ENCODE measurements at places on chromosomes 5 and 9.

- no peak for DNase-seq
Observed at GRCh38 chr9:124590889-124591641, 83.9 kb upstream of the NR5A1 start.

- DNase-seq = no peak
Observed at GRCh38 chr9:33379666-33380389, 22.5 kb downstream of the AQP7 start.

DNA sequence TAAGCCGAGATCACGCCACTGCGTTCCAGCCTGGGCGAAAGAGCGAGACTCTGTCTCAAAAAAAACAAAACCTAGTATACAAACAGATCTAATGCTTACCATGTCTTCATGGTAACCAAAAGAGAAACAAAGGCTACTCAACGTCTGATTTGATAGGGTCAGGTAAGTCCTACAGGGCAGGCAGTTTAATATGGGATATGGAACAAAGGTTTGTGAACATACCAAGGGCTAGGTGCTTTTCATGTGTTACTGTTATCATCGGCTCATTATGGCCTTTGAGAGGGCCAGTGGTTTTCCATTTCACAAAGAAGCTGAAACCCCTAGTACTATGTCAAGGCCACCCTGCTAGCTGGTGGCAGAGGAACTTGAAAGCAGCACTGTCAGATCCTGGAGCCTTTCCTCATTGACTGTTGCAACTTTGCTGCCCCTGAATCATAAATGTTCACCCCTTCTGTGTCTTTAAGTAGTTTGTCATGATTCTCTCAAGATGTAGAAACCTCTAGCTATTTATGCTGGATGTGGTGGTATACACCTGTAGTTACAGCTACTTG, 5.1 kb downstream of the IQGAP2 start:
- no peak for DNase-seq

GRCh38 chr5:23419115-23419514, 88.3 kb upstream of the PRDM9 start:
- DNase-seq = no peak

- DNase-seq = no peak
Observed at GRCh38 chr9:111148052-111149017, 110.1 kb upstream of the LPAR1 start.

GRCh38 chr9:86202338-86202882, 57.0 kb downstream of the C9orf153 start:
- DNase-seq = peak; percentile 19

DNA sequence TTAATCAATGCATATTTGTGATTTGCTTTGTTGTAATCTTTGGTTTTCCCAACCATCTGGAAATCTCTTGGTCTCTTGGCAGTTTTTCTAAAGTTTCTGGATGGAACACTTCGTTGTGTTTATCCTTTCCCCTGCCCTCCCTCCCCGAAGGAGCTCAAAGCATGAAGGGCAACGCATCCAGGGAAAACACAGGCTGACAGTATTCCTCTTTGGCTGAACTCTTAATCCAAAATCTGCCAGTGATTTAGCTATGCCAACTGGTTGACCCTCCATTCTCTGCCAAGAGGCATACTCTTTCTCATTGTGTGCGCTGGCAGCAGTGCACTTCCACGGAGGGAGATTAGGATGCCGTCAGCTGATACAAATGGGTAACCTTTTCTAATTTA, 20.5 kb downstream of the ZBTB34 start:
- DNase-seq = no peak

GRCh38 chr9:7912037-7912535, 112.5 kb upstream of the DMAC1 start:
- no peak for DNase-seq

DNA sequence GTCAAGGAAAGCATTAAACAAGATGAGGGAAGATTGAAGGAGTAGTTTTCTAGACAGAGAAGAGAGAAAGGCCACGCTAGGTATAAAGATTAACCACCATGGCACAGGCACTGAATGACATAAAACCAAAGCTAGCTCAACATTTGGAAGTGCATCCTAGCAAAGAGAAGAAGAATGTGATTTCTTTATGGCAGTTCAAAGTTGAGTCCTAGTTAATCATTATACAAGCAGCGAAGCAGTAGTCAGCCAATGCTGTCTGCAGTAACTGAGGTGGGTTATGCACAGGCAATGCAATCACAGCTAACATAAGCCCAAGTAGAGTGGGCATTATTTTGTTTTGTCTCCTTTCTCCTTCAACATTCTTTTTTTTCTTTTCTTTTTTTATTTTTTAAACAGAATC, 24.0 kb upstream of the ANKRD31 start:
- no peak for DNase-seq

DNA sequence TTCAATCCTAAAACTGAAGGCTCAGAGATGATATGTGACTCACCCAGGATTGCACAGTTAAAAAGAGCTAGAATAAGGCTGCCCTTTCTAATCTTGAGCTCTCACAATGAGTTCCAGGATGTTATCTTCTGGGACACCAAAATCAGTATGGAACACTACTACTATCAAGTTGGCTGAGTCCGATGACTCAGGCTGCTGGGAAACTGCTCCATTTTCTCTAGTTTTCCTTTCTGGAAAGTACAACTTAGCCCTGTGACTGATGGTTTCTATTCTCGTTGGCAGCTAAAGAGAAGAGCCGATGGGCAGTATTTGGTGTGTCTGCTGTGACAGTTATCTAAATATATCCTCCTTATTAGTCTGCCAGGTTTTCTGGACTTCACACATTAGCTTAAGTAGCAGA, 37.9 kb upstream of the DPYSL3 start:
- DNase-seq = no peak

DNA sequence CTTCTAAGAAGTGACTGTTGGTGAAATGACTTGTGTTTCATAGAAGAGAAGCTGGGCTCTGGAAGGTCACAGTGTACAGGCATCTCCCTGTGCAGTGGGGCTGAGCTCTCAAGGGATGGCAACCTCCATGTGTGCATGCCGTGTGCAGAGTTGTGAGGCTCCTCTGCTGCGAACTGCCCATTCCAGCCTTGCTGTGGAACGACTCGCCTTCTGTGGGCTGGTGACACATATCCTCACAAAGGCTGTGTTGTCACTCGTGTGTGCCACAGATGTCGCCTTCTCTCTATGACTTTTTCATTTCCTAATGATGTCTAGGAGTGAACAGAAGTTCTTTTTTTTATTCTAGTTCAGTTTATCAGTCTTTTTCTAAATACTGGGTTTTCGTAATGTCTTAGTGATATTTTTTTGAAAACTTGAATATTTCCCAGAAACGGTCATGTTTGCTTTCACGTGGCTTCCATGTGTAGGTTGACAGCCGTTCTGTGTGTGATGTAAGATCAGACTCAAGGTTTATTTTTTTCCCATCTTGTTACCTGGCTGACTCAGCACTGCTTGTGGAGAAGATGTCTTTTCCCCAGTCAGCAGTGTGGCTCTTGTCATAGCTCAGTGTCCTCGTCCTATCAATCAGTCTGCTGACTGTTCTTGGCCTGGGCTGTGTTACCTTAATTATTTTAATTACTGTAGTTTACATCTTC, 57.3 kb upstream of the CACNA1B start:
- no peak for DNase-seq

- DNase-seq = no peak
Observed at GRCh38 chr5:43078956-43079355, 38.8 kb upstream of the ANXA2R start.

DNA sequence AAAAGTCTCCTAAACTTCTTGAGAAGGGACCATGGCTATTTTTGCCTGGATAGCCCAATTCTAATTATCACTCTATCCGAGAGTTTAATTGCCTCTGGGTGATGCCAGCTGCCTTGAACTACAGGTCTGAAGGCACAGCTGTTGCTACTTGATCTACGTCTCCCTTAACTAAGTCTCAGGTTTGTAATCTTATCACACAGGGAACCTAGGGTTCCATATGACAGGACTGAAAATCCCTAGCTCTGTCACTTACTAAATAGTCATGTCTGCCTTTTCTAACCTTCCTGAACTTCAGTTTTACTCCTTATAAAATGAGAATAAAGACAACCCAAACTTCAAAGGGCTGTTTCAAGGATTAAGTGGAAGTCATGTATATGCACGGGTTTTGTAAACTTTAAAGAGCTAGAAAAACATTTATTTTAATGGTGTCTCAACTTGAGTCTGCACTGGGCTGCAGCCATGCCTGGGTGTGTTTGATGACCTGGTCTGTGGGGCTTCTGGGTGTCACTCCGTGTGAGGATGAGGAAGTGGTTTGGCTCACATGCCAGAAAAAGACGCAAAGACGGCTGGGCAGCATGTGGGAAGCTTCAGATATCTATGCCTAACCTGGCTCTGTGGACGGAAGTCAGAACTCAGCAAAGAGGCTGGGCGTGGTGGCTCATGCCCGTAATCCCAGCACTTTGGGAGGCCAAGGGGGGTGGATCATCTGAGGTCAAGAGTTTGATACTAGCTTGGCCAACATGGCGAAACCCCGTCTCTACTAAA, 129.3 kb upstream of the SLC44A1 start:
- peak; percentile 31 for DNase-seq

DNA sequence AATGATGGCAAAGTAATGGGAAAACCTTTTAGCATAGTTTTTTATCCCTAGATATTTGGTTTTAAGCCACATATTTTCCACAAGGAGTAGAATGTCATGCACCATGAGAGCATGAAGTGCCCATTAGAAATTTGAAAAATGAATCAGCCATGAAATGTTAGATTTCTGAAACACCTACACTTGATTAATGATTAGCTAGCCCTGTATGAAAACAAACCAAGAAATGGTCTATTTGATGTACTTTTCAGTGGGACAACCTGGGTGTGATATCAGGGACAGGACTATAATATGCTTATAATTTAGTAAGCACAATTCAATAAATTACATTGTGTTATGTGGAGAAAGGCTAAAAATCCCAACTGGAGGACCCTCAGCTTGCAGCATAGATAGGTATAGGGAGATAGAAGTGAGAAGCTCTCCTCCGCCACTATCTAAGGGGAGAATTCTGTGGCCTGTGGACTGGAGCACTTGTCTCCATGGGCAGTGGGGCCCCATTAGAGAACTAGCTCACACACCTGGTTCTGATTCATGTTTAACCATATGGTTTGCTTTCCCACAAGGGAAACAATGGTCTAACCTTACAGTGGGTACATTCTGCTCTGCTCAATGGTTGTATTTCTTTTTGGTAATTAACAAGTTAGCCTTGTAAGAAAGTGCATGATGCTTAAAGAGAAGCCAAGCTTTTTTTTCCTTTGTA, 35.2 kb downstream of the NUP214 start:
- DNase-seq = no peak

- DNase-seq = no peak
Observed at GRCh38 chr5:147534172-147534951, 24.5 kb upstream of the DPYSL3 start.

GRCh38 chr5:43268188-43268820, 44.9 kb downstream of the HMGCS1 start:
- DNase-seq = no peak

- no peak for DNase-seq
Observed at GRCh38 chr5:102922799-102923477, 167.8 kb downstream of the PAM start.

GRCh38 chr5:76393035-76393680, 9.9 kb upstream of the IQGAP2 start:
- DNase-seq = no peak

GRCh38 chr5:153968761-153969562, 69.7 kb downstream of the FAM114A2 start:
- no peak for DNase-seq

- no peak for DNase-seq
Observed at GRCh38 chr5:35331956-35332950, 102.0 kb upstream of the PRLR start.

DNA sequence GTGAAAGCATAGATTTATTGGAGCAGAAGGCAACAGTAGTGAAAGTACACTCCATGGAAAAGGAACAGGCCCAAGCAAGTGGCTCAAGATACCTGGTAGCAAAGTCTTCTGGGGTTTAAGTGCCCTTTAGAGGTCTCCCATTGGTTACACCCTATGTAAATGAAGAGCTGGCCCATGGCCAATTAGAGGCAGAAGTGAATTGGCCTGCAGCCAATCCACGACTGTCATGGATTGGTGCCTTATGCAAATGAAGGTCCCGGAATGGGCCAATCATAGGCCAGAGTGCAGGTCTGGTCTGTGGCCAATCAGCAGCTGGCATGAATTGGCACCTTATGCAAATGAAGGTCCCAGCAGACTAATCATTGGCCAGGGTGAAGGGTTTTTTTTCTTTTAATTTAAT, 64.2 kb upstream of the PCSK5 start:
- DNase-seq = no peak

DNA sequence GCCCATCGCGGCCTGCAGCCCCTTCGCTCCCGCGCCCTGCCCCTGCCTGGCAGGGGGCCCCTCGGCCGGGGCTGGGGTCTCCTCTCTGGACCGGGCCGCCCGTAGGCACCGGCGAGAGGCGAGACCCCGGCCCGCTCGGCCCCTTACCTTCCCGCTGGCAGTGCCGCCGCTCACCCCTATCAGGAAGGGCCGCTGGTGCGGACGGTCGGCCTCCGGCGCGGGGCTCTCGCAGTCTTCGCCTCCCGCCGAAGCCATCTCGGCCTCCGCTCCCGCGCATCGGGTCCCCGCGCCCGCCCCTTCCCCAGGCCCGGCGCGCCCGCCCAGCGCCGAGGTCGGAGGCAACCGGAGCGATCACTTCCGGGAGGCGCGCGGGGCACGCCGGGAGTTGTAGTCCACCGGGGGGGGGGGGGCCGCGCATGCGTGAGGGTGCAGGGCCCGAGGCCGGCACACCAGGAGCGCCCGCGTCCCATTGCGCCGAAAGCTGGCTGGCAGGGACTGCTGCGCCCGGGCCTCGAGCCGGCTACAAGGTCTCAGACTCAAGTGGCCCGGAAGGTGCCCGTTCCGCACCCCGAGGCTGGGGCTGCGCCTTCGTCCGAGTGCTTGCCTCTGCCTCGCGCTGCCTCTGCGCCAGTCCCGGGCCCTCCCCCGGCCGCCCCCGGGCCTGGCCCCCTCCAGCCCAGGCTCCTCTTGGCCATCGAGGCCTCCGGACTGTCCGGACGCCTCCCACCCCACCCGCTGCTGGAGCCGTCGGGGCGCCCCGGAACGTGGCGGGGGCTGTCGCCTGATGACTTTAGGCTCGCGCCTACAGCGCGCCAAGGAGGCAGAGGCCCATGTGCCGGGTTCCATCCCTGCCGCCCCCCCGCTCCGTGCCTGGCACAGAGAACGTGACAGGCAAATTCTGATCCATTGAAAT, at the start of gene UCK1:
Gene UCK1, minus strand, starts transcription at position 344 of the 913 bp plus-strand sequence. Its CDS starts 89 bp downstream, at position 255.
- DNase-seq = peak; percentile 65

GRCh38 chr5:135379046-135379654, 19.9 kb downstream of the MACROH2A1 start:
- DNase-seq = no peak

GRCh38 chr9:32596096-32596865, 23.3 kb upstream of the NDUFB6 start:
- DNase-seq = no peak

DNA sequence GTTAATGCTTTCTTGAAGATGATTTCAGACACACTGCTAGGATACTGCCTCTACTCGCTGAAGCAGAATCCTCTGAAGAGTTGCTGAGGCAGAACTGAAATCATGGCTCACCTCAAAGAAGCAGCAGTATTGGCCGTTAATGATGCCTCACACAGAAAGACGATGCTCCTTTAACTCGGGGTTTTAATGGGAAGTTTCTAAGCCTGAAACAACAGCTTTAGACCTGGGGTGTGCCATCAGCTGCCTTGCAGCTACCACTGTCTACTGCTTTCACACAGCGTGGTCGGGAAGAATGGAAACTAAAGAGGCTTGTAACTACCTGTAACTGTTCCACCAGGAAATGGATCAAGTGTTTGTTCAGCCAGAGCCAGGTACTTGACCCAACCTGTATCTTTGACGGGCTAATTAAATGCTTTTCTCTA, at the start of gene CTXN3:
Gene CTXN3, plus strand, starts transcription at position 65 of the 422 bp plus-strand sequence. CDS start 8,440 bp downstream, outside the sequence.
- DNase-seq = no peak
